NCI-H2081 treated with DMSO at 0.1 percent for 48 hours (cell line): ENCODE measurements at places on chromosomes 7 and 10.

GRCh38 chr10:86355571-86356038, 11.0 kb downstream of the GRID1 start:
- no peak for DNase-seq

DNA sequence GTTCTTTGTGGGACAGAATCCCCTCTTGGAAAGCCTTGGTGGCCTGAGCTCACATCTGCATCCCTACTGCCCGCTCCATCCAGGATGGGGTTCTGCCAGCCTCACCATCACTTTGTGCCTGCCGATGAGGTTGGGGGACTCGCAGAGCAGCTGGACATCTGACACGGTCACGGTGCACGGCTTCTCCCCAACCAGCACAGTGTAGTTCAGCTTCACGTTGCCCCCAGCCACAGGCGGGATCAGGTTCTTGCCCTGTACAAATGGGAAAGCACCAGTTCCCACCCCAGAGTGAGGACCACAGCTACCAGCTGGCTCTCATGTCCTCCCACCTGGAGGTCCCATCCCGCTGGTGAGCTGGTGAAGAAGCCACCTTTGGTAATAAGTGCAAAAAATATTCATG, 395.8 kb downstream of the PLXNA4 start:
- no peak for DNase-seq

DNA sequence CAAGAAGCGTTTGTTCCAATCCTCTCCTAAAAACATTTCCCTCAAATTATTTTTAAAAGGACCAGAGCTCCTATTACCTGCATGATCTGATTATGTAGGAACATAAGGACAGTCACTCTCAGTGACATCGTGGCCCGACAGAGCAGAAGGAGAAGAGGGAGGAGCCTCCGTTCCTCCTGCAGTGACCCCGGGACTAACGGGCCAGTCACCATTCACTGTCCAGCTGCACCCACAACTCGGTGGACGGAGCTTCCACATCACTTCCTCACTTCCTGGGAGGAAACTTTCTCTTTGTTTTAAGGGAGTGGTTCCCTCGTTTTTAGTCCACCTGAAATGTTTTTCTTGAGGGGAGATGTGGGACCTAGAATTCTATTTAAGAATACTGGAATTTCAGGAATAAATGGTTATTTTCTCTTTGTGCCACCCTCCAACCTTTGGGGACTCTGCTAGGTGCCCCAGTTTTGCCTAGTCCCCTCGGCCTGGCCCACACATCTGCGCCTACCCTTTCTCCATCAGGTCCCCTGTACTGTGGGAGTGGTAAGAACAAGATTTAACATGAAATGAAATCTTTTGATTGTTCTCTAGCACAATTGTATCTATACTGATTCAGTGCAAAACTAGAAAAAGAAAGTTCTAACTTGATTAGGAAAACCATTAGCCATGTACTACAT, 173.5 kb upstream of the RNF32 start:
- DNase-seq, result no peak

DNA sequence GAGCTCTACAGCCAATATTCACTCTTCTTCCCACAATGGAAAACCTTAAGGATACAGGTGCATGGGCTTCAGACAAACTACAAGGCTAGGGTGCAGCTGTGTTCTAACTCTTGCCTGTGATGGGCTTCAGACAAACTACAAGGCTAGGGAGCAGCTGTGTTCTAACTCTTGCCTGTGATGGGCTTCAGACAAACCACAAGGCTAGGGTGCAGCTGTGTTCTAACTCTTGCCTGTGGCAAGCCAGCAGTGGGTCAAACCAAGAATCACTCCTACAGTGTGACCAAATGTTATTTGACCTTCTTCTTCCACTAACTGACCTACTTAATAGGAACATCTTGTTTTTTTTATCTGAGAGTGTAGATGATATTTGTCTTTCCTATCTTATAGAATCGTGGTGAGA, 7.4 kb downstream of the SORCS1 start:
- no peak for DNase-seq

DNA sequence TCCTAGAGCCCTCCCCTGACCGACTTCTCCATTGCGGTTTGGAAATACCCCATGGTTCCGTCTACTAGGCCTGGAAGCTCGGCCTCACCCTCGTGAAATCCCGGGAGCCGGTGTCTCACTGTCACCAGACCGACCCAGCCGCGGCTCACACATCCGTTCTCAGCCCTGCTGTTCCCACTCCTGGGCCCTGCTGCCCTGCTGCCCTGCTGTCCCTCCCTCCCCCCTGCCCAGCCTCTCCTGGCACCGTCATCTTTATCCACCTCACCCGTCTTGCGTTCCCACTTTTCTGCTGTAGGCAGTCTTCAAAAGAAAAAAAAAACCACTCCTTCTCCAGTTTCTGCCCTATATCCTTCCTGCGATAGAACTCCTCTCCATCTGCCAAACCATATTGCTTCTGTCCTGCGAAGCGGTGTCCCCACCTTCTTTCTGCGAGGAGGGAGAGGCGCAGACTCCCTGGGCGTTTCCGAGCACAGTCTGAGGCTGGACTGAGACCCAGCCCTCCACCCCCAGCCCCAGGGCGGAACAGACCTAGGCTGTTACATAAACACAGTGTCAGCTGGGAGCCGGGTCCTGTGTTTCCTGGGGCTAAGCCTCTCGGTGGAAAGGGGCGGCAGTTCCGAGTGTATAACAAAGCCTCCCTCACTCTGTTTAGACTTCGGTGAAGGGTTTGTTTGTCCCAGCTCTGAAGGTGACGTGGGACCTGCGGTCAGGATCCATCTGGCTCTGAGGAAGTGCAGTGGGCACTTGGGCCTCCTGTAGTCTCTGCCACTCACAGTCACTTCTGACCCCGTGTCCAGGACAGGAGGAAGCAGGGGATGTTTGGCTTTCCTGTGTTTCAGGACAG, 2.8 kb downstream of the AGAP3 start:
- no peak for DNase-seq

DNA sequence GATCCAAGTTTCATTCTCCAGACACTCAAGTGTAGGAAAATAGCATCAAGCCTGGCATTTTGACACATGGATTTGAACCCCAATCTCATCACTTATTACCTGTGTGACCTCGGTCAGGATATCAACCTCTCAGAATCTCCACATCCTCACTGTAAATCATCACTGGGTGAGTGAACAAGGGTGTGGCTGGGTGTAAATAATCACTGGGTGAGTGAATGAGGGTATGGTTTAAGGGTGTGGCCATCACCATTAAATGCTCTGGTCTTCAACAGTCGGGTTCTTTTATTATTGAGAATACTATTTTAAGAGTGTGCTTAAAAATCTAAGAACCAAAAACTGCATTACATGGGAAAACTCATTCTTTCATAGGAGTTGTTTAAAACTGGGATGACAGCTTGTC, 200.1 kb downstream of the DOCK4 start:
- no peak for DNase-seq

GRCh38 chr7:45566386-45566785, 7.8 kb upstream of the ADCY1 start:
- DNase-seq, result no peak

DNA sequence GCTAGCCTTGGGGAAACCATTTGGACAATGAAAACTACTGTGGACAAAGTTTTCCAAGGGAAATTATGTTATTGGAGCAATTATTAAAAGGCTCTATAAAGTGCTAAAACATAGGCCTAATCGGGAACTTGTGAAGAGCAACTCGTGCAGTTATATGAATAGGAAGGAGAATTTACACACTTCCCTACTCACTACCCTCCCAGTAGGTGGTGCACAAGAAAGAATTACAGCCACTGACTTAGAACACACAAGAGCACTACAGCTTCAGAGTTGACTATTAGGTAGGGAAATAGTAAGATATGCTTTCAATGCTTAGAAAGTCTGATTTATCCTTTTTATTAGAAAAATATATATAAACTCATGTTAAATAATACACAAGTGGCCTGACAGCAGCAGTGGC, 47.2 kb downstream of the GSAP start:
- DNase-seq, result no peak
